ENCODE measurements at places on chromosomes 2 and 18. TPM values are rescaled to one million over a fixed set of nuclear protein-coding genes. Genes with fewer than 3 reads are reported as not detected.

KIF5C gene
- 0.13 TPM for polyA plus RNA-seq

CPLX4 gene
- polyA plus RNA-seq, result not detected

FAHD2B gene
- 5.6 TPM for polyA plus RNA-seq

ALK gene
- polyA plus RNA-seq, result not detected

ALLC gene
- not detected for polyA plus RNA-seq

DAPL1 gene
- polyA plus RNA-seq, result not detected

GLI2 gene
- polyA plus RNA-seq, result 26.0 TPM

GULP1 gene
- polyA plus RNA-seq, result 24.4 TPM

CDH19 gene
- polyA plus RNA-seq, result not detected

CDCA7 gene
- 18.7 TPM for polyA plus RNA-seq

COPS7B gene
- 54.1 TPM for polyA plus RNA-seq

ABCB11 gene
- not detected for polyA plus RNA-seq

COQ10B gene
- 6.3 TPM for polyA plus RNA-seq

DNA sequence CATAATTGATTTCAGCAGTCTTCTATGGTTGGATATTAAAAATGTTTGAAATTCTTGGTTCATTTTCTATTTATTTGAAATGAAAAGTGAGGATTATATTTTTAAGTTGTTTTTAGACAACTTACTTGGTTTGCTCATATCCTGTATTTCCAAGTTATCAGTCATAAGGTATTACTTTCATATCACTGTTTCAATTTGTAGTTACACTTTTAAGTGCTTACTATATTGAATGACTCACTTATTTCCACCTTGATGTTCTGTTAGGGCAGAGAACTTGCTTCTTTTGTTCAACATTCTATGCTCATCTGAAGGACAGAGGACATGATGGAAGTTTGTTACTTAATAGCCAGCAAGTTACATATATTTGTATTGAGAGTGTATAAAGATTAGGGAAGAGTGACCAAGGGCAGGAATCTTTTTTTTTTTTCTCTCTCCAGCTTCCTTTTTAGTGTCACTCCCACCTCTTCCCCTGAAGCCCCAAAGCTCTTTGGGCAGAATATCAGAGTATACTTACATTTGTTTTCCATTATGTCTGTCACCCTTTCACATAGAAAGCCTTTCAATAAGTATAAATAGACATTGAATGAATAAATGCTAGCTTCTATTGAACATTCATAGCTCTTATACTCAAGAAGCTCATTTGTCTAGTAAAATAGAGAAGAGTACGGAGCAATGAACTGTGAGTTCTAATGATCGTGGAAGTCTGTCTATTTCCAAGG, 28.1 kb downstream of the PIK3C3 start:
- peak; percentile 20 for DNase-seq

- no peak for DNase-seq
Observed at GRCh38 chr2:38374984-38375383, 2.1 kb downstream of the ATL2 start.

- DNase-seq, result no peak
Observed at GRCh38 chr2:104332731-104333130, 521.2 kb upstream of the POU3F3 start.

DNA sequence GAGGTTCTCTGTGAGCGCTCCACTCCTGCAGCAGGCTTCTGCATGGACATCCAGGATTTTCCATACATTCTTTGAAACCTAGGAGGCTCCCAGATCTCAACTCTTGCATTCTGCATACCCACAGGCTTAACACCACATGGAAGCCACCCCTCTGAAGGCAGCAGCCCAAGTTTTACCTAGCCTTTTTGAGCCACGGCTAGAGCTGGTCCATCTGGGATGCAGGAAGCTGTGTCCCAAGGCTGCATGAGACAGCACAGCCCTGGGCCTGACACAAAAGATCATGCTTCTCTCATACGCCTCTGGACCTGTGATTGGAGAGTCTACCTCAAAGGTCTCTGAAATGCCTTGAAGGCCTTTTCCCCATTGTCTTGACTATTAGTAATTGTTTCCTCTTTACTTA, 53.6 kb upstream of the RPRM start:
- no peak for DNase-seq

- no peak for DNase-seq
Observed at GRCh38 chr2:232913903-232914302, 43.8 kb downstream of the SNORC start.

DNA sequence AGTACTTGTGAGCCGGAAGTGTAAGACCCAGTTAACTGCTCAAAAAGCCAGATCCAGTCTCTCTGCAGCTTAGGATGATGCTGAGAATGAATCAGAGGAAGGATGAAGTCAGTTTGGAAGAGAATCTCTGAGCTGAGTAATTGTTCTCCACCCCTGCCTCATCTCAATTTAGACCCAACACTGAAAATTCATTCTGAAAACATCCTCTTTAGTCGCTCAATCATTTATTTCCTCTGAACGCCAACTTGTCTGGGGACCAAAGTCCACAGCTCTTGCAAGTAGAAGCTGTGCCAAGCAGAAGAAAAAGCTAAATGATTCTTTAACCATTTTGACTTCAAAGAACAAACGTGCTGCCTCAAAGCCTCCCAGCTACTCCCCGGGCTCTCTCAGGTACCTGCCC, 177.1 kb upstream of the KLHL29 start:
- DNase-seq, result no peak

DNA sequence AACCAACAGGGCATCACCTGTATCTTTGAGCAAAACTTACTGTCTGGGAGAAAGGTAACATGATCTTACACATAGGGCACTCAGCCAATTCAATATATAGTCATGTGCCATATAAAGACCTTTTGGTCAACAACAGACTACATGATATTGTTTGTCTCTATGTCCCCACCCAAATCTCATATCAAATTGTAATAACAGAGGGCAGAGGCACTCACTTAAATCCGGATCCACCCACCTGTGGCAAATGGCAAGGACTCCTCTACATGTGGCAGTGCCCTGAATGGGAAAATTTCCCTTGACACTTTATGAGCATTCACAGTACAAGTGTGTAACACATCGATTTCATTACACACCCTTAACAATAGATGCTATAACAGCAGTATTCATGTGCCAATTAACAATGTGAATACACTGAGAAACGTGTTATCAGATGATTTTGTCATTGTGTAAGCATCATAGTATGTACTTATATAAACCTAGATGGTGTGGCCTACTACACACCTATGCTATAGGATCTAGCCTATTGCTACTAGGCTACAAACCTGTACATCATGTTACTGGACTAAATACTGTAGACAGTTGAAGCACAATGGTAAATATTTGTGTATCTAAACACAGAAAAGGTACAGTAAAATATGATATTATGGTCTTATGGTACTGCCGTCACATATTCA, 64.2 kb downstream of the STRADB start:
- no peak for DNase-seq

DNA sequence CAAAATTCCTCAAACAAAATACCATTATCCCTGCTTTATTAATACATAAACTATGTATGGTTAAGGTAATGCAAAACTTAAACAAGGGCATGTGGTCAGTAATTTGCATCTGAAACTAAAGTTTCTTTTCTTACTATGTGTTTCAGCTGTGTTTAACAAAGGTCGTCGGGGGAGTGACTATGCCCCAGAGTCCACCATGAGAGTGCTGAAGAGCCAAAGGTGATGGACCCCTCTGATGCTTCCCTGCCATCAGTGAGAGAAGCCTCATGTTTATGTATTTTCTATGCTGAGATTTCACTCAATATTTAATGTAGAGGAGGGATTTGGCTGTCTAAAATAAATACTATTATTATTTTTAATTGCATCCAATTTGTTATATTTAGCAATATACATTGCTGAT, 707.2 kb upstream of the REG3G start:
- no peak for DNase-seq

DNA sequence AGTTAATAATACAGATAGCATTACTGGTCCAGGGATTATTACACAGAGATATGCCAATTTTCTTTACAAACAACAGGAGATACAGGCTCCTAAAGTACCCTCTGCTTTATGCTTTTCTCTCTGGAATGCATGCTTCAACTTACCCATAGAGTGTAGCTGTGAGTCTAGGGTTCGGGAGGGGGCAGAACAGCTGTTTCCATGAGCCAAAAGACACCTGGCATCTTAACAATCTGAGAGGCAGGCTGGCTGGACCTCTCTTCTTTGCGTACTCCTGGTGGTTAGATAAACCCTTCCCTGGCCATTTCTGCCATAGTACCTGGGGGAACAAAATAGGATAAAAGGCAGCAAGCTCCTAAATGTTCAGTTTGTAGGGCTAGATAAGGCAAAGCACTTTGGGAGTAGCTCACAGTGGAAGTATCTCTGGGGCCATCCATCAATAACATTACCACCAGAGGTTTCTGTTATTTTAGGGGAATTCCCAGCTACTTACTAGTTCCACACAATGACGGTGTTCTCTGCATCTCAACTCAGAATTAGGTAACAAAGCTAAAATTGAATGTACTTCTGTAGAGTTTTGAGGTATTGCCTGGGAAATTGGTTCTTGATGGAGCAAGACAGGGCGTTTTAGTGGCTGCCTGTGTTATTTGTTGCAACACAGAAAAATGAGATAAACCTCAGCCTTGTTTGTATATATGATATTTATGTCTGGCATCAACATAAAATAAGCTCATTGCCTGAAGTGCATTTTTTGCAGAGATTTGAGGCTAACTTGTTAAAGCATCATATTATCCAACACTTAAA, 6.2 kb upstream of the CCDC85A start:
- no peak for DNase-seq

DNA sequence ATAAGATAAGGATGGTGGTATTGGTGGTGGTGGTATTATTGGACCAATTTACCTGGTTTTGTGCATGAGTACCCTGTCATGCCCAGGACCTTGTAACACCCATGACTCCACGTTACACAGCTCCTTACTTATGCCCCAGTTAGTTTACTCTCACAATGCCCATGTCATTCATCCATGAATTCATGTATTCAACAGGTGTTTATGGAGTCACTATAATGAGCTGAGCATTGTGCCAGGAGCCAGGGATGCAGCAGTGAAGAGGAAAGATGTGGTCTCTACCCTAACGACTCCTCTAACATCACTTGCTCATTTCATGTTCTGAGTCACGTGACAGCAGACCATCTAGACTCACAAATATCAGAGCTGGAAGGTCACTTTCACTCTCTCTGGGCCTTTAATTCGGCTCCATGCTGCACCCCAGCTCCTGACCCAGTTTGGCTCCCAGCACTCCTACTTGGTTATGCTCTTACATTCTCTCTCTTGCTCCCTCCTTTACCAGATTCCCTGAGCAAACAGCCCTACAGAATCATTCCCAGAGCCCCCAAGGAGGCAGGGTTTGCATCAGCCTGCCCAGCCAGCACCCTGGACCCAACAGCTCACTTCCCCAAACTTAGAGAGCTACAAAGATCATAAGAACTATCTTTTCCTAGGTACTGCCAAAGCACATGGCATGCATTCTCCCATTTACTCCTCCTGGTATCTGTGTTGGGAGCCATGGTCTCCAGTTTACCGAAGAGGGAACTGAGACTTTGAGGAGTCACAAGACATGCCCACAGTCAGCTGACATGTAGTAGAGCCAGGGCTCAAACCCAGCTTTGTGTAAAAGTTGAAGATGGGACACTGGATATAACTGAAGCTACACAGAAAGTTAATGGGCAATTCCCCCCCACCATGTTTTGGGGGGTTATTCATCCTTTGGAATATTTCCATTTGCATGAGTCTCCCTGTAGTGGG, 449.9 kb downstream of the LRATD1 start:
- no peak for DNase-seq

DNA sequence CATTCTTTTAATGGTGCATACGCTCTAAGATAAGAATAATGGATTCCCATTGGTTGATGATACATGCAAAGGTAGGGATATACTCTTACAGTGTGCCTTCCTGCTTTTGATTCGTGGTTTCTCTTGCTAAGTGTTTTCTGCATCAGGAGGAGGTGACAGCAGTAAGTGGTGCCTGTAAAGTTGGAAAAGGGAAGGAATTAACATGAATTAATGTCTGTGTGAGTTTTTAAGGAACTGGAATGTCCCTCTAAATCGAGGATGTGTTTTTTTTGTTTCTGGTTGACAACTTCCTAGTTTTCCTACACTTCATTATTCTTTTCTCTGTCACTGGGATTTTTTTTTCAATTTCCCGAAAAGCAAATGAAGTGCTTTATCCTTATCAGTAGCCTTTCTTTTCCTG, 54.4 kb downstream of the CRIM1 start:
- no peak for DNase-seq

GRCh38 chr2:177164584-177165052, 48.0 kb upstream of the HNRNPA3 start:
- peak; percentile 72 for DNase-seq

GRCh38 chr2:105600949-105601794, 143.5 kb upstream of the NCK2 start:
- DNase-seq, result no peak

- no peak for DNase-seq
Observed at GRCh38 chr2:161177969-161178368, 17.7 kb downstream of the TANK start.

DNA sequence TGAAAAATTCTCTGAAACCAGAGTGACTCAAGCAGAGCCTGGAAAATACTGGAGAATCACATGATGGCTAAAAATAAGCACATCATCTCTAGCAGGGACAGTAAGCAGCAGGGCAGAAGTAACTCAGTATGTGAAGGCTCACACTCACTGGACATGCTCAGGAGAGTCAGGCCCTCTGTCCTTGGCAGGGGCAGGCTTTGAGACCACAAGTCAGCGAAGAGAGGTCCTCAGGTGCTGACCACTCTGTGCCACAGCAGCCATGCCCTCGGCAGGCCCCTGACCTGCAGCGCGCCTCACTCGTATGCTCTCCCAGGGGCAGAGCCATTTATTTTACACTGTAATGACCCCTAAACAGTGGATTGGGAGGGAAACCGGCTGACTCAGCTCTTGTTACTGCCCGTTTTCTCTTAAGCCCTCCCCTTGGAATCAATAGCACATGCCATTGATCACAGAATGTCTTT, 76.8 kb downstream of the MAPRE2 start:
- DNase-seq, result peak; percentile 70

- no peak for DNase-seq
Observed at GRCh38 chr18:48797841-48798255, 152.9 kb downstream of the SMAD7 start.

DNA sequence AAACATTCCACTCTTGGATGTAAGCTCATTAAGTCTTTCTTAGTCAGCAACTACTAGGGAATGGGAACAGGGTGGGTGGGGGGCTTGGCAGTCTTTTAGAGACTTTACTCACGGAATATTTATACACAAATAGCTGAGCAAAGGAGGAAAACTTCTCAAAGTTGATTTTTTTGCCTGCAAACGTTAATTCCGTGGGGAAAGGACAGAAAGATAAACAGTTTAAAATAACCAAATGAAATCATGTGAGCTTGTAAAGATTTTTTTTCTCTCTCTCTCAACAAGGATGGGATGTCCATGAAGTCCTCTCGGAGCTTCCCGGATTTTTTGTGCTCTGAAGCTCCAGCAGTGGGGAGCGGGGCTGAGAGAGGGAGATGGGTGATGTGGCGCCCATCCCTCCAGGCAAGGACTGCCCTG, 32.2 kb upstream of the MAT2A start:
- DNase-seq, result peak; percentile 92

- no peak for DNase-seq
Observed at GRCh38 chr2:20615466-20616241, 35.2 kb downstream of the HS1BP3 start.

- DNase-seq, result peak; percentile 65
Observed at GRCh38 chr2:190343536-190344275, at the start of gene INPP1. INPP1 (plus strand) TSS chr2:190343589; CDS start chr2:190360103, 16,514 bp downstream.
